ENCODE measurements at places on chromosomes 12 and 14.

DNA sequence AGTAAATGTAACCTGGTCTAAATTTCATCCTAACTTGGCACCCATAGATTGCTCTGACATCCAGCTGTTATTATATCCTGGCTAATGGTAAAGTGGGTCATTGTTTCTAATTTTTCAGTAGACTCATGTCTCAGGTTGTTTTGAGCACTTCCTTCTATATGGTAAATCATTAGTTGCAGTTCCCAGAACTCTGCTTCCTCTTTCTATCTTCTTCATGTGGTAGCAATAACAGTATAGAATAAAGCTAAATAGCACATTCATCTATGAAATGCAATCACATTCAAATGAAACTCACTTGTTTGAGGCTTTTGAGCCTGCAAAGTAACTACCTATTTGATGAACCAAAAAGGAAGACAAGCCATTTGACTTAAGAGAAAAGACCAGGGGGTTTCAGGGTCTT, 65.1 kb upstream of the GZMB start:
- no peak for DNase-seq

- DNase-seq, result no peak
These were observed 42.1 kb downstream of the AK7 start for GRCh38 chr14:96434040-96434439.

GRCh38 chr12:59858508-59859170, 262.8 kb downstream of the SLC16A7 start:
- no peak for DNase-seq

GRCh38 chr12:44717612-44718011, 158.5 kb downstream of the NELL2 start:
- DNase-seq, result peak; percentile 2

DNA sequence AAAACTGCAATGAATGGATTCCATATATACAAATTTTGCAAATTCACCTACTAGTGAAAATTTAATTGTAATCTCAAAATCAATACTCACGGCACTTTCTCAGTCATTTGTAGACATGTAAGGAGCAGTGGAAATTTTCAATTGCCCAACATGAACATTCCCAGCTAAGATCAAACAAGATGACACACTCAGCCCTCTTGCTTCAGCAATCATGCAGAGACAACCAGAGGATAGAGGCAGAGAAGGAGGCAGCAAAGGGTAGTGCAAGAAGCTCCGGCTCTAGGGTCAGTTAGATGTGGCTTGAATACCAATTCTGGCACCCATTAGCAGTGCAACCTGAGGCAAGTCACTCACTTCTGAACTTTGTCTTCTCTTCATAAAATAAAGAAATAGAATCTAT, 91.5 kb upstream of the SLC35F4 start:
- DNase-seq, result no peak

DNA sequence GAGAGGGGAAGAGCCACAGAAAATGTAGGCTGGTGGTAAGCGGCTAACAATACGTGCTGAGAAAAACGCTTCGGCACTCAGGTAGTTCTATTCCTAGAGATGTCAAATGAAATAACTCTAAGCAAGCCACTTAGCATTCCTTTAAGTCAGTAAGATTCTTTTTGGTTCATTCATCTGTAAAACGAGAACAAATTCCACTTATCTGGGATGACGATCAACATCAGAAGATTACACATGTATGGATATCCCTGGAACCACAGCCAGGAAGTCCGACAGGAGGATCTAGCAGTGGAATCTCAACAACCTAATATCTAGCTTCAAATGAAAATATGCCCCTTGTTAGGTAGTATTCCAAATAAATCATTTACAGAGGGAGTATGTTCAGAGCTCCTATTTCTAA, 74.6 kb upstream of the CDKN3 start:
- DNase-seq, result no peak

DNA sequence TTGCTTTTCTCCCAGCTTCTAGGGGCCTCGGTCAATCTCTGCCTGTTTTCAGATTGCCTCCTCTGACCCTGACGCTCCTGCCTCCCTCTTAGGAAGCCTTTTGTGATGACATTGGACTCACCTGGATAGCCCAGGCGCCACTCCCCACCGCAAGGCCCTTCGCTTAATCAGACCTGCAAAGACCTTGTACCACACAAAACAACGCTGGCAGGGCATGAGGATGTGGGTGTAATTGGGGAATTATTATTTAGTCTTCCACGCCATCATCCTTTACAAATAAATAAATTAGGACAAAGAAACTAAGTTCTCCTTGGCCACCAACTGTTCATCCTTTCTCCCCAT, 7.7 kb upstream of the VPS37B start:
- DNase-seq, result no peak

GRCh38 chr14:61565836-61566536, 129.3 kb upstream of the HIF1A start:
- no peak for DNase-seq
